ENCODE measurements at places on chromosomes 7 and 10.

- peak; percentile 82 for DNase-seq
These were observed 8.1 kb upstream of the ARHGAP22 start for GRCh38 chr10:48613016-48613415.

GRCh38 chr10:79342295-79342761, 4.9 kb upstream of the PPIF start:
- no peak for DNase-seq

DNA sequence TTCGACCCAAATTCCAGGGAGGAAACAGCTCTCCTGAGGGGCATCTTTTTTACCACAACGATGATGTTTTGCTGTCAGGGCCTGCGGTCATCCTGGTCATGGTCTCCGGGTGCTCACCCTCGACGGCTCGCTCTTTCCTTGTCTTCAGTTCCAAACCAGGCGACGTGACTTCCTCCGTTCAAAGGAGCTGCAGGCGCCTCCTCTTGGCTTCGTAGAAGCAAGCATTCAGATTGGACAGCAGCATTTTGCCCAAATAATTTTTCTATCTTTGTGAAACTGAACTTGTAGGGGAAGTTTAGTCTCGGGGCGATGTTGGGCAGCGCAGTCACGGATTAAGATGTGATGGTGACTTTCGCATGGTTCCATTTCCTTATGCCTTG, 208.9 kb downstream of the DNAJB6 start:
- DNase-seq = no peak

GRCh38 chr7:153152801-153153422, 393.4 kb downstream of the ACTR3B start:
- no peak for DNase-seq

DNA sequence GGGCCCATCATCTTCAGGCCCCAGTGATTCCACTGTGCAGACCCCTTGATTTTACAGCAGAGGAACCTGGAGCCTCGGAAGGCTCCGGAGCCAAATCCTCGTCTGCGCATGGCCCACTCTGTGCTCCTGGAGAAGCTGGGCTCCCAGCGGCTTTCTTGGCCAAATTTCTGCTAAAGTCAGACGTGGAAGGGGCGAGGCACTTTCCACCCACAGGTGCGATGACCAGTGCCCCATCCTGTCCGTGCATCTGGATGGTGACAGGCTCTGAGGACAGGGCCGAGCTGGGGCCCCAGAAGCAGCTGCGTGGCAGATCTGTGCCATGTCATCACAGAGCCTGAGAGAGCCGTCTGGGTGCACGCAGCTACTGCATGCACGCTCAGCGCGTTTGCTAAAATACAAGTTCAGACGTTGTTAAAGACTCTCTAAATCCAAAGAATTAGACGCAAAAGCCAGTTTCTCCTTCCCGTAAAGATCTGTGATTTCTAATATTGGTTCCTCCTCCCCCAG, 57.2 kb downstream of the JAKMIP3 start:
- no peak for DNase-seq

- no peak for DNase-seq
These were observed 143.4 kb downstream of the TNS3 start for GRCh38 chr7:47438411-47439029.
